Hematopoietic multipotent progenitor cell treated with erythropoietin and hydrocortisone succinate and interleukin-3 and kit ligand, for 15 days (in vitro differentiated cells): ENCODE measurements at places on chromosomes 6 and 20.

- peak; percentile 13 for DNase-seq
Measured at GRCh38 chr20:62571669-62572344, 70.5 kb upstream of the SLCO4A1 start.

GRCh38 chr6:154513601-154514320 is 3.3 kb upstream of the CNKSR3 start:
- DNase-seq = peak; percentile 33

DNA sequence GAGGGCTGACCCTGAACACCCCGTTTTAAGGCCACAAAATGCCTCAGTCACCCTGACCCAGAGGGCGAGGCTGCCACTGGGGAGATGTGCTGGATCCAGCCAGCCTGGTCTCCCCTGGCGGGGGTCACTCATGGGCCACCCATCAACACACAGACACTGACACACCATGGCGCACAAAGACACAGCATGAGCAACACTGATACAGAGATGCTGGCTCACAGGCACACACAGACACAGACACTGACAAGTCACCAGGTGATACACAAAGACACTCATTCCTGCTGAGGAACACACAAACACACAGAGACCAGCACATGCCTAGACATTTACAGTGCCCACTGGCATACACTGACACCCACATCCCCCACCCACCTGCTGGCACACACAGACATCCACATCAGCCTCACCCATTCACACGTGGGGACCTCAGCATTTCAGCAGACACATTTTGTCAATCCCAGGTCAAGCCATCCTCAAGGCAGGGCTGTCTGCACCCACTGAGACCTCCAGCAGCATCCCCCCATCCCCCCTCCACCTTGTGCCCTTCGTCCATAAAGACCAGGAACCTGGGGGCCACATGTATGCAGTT is 63.4 kb downstream of the MDGA1 start:
- no peak for DNase-seq

- no peak for DNase-seq
Measured at GRCh38 chr20:46582648-46583047, 32.2 kb upstream of the OCSTAMP start.

DNA sequence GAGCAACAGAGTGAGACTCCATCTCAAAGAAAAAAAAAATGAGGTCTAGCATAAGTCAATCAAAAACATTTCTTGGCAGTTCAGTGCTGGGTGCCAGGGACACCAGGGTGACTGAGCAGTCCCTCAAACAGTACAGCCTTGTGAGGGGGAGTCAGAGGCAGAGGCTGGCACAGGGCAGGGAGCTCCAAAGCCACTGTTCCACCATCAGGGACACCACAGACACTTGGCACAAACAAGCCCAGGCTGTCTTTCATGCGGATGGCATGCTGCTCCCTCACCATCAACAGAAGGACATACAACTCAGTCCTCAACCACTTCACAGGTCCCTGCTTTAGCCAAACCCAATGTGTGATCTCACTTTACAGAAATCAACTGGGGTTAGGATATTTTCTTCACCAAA is 36.0 kb upstream of the GRM4 start:
- no peak for DNase-seq

- peak; percentile 25 for DNase-seq
Measured at GRCh38 chr6:2766767-2767656, 1.8 kb downstream of the WRNIP1 start.

DNA sequence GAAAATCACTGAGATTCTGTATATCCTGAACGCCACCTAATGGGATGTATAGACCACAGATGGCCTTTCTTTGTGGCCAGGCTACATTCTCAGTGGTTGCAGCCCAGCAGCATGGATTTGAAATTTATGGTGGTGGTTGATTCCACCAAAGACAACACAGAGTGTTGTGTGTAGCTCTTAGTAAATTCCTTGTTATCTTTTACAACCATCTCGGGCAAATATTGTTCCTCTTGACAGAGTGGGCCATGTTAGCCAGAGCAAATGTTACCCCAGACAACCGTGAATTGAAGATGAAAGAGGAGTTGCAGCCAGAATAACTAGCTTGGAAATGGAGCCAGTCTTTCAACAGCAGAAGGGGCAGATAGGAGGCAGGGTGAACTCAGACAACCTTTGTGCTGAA is 39.5 kb downstream of the SLC24A3 start:
- no peak for DNase-seq

DNA sequence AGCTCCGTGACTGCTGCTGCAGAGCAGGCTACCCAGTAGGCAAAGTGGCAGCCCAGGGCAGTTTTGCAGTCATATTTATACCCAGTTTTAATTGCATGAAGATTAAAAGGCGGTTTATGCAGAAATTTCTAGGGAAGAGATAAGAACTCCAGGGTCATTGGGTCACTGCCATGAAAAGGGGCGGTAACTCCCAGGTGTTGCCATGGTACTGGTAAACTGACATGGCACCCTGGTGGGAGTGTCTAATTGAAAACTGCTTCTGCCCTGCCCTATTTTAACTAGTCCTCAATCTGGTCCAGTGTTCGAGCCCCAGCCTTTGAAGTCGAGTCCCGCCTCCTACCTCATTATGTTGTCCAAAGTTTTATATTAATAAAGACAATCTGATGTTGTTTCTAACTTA is 75.0 kb upstream of the FUCA2 start:
- no peak for DNase-seq

DNA sequence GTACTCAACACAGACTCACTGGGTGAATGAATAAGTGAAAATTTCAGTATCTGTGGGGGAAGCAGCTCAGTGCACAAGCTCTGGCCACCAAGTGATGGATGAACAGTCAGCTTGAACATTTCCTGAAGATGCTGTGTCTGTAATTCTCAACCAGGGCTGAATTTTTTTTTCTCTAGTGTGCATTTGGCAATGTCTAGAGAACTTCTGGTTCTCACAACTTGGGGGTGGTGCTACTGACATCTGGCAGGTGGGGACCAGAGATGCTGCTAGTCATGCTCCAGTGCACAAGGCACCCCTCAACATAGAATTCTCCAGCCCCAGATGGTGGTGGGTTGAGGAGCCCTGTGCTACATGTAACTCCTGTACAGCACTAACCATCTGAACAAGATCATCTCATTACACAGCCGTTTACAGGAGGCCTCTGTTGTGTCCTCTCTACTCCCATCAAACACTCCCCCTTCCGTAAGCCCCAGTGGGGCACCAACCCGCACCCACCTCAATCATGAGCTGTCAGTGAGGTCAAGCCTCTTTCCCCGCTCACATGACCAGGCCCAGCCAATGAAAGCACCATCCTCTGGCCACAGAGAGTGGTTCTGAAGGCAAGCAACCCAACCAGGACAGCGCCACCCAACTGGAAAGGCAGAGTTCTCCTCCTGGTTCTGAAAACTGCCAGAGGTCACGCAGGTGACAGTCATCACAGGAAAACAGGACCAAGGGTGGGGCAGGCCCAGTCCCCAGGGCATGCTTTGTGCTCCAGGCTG is 103.9 kb upstream of the PMEPA1 start:
- no peak for DNase-seq

DNA sequence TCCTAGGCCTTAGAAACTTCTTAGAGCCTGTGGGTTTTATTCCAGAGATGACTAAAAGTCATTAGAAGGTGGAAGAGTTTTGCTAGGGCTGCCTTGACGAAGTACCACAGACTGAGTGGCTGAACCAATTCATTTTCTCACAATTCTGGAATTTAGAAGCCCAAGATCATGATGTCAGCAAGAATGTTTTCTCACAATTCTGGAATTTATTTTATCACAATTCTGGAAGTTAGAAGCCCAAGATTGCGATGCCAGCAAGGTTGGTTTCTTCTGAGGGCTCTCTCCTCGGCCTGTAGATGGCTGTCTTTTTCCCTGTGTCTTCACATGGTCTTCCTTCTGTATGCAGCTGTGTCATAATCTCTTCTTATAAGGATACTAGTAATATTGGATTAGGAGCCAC is 672.9 kb upstream of the MARCKS start:
- DNase-seq = no peak

DNA sequence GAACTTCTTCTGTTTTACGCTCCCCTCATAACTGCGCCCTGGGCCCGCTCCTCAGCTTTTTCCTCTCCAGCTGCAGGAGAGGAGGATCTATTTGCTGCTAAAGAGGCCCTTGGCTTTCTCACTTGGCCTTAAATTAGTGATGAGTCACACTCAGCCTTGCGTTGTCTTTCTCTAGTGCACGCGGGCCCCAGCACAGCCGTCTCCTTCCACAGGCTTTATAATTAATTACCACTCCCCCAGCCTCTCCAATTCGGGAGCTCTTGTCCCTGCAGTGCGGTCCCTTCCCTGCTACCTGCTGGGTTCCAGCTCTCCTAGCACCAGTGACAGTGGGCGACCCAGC is 25.2 kb downstream of the PACSIN1 start:
- no peak for DNase-seq

GRCh38 chr6:170203212-170203611 is 87.7 kb downstream of the DLL1 start:
- no peak for DNase-seq

GRCh38 chr6:70270287-70271005 is 32.4 kb downstream of the COL9A1 start:
- DNase-seq = no peak

DNA sequence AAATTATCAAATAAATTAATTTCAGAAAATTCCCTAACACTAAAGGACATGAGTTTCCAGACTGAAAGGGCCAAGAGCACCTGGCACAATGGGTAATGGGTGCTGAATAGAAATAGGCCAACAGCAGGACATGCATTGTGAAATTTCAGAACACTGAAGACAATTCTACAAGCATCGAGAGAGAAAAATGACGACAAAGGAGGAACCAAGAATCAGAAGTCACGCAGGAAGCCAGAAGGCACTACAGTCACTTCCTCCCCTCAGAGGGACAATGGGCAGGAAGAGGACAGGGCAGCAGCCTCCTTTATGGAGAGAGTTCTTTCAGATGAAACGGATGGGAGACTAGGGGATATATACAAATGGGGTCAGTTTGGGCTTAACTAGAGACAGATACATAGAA is 29.6 kb downstream of the PCNA start:
- DNase-seq = no peak

DNA sequence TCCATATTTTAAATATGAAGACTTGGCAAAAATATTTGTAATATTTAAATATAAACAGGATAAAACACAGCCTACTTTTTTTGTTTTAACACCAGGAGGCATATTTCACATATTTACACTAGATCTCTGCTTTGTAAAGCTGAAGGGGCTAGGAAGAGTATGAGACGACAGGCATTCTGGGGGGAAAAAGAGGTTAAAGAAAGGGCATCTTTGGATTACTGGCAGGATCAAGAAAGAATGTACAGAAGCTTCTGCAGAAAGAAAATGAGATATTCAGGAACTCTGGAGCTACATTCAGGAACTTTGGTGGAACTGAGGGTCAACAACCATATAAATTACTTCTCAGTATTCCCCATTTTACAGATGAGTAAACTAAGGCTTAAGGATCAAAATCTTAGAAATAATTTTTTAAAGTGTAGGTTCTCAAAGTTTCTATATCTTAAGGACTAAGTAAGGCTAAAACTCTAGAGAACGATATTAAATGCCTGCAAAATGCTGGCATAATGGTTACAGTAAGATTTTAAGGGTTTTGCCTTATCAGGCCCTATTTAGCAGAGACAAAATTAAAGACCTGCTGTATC is 156.5 kb downstream of the CDK19 start:
- DNase-seq = no peak

DNA sequence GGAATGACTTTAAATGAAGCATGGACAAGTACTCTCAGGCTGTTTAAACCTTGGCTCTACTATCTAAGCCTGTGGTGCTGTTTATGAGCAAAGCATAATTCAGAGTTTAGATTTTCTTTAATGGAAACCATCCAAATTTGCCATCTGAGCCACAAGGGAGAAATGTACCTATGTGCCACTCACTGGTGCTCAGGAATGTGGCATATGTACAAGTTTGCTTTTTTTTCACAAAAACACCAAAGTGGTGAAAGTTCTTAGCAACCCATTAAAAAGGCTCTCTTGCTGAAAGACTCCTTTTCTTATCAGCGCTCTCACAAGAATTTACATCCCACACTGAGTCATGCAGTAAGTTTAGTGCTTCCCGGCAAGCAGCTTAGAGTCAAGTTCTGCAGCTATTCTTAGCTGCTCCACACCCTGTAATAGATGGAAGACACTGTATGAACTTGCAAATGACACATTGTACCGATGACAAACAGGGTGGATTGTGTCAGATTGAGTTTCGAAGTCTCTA is 57.3 kb upstream of the MLIP start:
- no peak for DNase-seq

- no peak for DNase-seq
Measured at GRCh38 chr6:169803271-169803811, 51.9 kb downstream of the ERMARD start.
